ENCODE measurements at places on chromosomes 3 and 15. TPM values are rescaled to one million over a fixed set of nuclear protein-coding genes. Genes with fewer than 3 reads are reported as not detected.

Gene FBXO40
- 0.23 TPM for total RNA-seq

DNA sequence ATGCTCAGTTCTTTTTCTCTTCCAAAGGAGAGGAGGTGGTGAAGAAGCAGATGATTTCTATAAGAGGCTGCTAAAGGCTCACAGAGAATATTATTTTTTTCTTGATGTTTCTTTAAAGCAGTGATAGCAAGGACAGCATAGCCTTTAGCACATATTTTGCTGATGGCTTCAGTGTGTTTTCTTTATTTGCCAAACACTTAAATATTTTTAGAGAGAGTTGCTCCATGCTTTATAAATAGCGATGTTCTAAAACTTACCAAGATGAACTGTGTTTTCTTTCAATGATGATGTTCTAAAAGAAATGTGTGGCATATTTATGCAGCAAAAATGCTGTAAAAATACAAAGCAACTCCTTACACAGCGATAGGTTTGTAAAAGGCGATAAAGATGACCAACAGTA, 11.8 kb upstream of the KCNAB1 start:
- DNase-seq = no peak

GRCh38 chr3:108818404-108818803, 4.2 kb upstream of the TRAT1 start:
- no peak for DNase-seq

Gene FSIP1
- total RNA-seq = 1.4 TPM

- DNase-seq = no peak
Observed at GRCh38 chr15:48638963-48639362, 6.5 kb downstream of the FBN1 start.

Gene IQCF5
- not detected for total RNA-seq

DNA sequence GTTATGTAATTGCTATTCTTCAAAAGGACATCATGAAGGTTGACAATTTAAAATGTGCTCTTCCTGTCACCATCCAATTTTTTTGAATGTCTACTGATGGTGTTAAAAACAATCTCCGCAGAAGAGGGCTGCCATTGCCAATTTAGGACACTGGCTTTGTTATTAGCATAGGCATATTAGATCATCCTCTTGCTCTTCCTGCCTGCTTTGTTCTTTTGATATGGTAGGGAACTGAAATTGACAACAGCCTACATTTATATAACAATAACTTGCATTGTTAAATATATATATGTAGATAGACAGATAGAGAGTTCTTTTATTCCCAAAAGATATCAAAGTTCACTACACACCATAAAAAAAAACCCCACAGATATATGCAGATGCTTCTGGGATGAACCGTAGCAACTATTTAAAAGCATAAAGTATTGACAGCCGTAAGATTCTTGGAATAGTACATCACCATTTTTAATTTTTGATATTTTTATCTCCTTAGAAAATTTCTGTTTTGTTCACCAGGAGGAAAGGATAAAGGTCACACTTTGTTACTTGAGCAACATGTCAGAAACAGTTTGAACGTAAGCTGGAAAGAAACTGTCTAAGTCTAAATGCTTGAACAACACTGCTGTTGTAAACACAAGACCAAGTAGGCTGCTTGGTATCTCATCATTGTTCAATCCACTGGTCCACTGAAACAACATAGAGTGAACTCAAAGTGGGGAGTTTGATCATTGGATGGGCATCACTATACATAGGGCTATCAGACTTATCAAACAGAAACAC, 66.5 kb downstream of the MDFIC2 start:
- no peak for DNase-seq

Gene P3H2
- total RNA-seq = 13.9 TPM

Gene CRYGS
- total RNA-seq = 3.4 TPM

GRCh38 chr3:195083659-195084058, 187.3 kb downstream of the XXYLT1 start:
- DNase-seq = no peak

DNA sequence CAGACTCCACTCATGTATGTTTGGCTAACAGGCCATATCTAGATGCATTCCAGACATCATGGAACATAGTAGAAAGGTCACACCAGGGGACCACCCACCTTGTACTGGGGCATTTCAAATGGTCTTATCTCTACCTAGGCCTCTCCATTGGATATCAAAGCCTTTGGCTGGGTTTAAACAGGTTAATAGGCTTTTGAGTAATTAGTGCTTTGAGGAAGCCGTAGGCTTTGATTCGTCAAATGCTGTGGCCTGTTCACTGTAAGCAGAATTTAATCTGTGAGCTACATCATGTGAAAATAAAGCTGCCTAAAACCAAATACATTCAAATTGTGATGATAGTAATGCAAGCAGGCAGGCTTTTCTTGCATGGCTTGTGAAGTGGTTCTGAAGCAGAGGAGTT, 129.5 kb downstream of the ST8SIA2 start:
- no peak for DNase-seq

DNA sequence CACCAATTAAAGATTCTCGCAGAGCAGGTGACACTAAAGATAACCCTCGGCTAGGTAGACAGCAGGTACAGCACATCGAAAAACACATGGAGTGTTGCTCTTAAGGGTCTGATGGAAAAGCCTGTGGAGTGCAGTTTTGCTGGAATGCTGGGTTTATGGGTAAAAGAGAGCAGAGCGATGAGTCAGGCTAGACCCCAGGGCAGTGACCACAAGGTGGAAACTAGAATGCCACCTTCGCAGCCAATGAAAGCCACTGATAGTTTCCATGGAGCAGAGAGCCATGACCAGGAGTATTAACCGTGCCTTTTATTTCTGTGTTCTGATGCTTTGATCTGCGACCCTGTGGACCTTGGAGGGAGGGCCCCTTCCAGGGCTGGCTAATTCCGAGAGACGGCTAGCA, 149.8 kb downstream of the GABRB3 start:
- no peak for DNase-seq

Gene FBXW12
- 0.23 TPM for total RNA-seq

Gene SOX14
- total RNA-seq = not detected

Gene CDCP1
- 40.6 TPM for total RNA-seq

GRCh38 chr15:51367322-51367976, 26.0 kb downstream of the GLDN start:
- DNase-seq = peak; percentile 64
